ENCODE measurements at places on chromosomes 7 and 10. TPM values are rescaled to one million over a fixed set of nuclear protein-coding genes. Genes with fewer than 3 reads are reported as not detected.

RNF32 gene
- total RNA-seq, result not detected

HABP2 gene
- total RNA-seq, result under 0.01 TPM

NEBL gene
- total RNA-seq, result 33.9 TPM

CYP26C1 gene
- 0.19 TPM for total RNA-seq

GRID2IP gene
- 0.44 TPM for total RNA-seq

CHAT gene
- total RNA-seq, result not detected

HOXA1 gene
- 1.6 TPM for total RNA-seq

TBXAS1 gene
- total RNA-seq, result 11.9 TPM

ADAP1 gene
- total RNA-seq, result 6.0 TPM

PCLO gene
- 3.3 TPM for total RNA-seq

CRYGN gene
- total RNA-seq, result not detected

KCNH2 gene
- 0.19 TPM for total RNA-seq

TUBB8 gene
- total RNA-seq, result not detected

TMEM139 gene
- not detected for total RNA-seq

NPY gene
- not detected for total RNA-seq

KCNK18 gene
- total RNA-seq, result not detected

MUC3A gene
- total RNA-seq, result not detected

TRIM4 gene
- total RNA-seq, result 18.3 TPM

PPP1R9A gene
- 0.22 TPM for total RNA-seq

LRRTM3 gene
- not detected for total RNA-seq

ZNF479 gene
- total RNA-seq, result not detected

IGF2BP3 gene
- total RNA-seq, result 1.3 TPM

DMBT1 gene
- total RNA-seq, result 0.27 TPM
